HepG2 (cell line): ENCODE measurements at places on chromosomes 13 and 19.

GRCh38 chr19:45156011-45156630, 4.7 kb downstream of the NKPD1 start:
- DNase-seq = no peak

DNA sequence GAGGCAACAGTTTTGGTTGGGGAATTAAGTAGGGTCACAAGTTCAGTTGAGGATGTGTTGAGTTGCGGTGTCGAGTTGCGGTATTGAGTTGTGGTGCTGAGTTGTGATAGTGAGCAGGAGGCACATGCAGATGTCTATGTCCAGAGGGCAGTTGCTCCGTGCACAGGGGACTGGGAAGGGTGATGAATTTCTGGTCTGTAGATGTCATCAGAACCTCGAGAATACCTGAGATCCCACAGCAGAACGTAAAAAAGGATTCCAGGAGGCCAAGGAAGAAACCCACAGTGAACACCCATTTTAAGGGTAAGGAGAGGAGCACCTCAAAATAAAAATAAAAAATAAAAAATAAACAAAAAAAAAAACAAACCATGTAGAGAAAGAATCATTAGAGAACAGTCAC, 354.4 kb upstream of the ARGLU1 start:
- DNase-seq = no peak

- no peak for DNase-seq
These were observed 7.9 kb upstream of the FCGBP start for GRCh38 chr19:39942366-39942730.

DNA sequence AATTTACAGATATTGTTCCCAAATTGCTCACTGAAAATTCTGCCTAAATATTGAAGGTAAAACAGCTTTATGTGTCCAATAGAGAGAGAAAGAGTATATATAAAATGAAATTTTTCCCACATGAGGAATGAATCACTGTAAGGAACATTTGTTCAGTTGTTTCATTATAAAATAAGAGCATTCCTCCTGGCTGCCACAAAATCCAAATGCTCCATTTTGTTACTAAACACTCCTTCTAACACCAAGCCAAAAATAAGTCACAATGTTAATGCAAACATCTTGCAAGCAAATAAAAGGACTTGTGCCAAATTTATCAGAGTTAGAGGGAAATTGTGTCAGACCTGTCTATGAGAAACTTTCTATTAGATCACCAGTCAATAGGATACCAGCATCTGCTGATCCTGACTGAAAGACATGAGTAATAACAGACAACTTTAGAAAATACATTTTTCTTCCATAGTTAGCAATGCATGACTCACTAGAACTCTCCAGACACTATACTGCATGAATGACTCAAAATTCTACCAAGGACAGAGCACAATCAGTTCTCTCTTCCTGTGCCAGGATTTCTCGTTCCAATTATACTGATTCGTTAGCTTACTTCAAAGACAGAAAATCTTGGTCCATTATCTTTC, 83.5 kb upstream of the FNDC3A start:
- DNase-seq = peak; percentile 14

- no peak for DNase-seq
These were observed 333.4 kb downstream of the KCTD12 start for GRCh38 chr13:76552807-76553206.

- no peak for DNase-seq
These were observed 6.2 kb downstream of the FOXO1 start for GRCh38 chr13:40660141-40660664.

DNA sequence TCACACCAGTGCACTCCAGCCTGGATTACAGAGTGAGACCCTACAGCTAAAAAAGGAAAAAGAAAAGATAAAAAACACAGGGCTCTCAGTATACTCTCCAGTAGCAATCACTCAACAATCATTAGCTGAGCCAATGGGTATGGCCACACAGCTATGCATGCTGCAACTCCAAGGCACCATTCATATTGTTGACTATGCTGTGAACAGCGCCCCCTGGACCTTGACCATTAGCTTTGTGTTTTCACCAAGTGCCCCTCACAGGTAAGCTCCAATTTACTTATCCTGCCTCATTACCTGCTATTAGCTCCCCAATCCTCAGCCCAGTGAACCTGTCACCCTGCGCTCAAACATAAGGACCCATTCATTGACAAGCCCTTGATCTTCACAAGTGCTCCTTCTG, 35.8 kb downstream of the ZIC5 start:
- no peak for DNase-seq

- peak; percentile 88 for DNase-seq
These were observed 5.3 kb downstream of the DENND1C start for GRCh38 chr19:6476155-6476895.

GRCh38 chr19:46979126-46980105, 40.2 kb upstream of the NPAS1 start:
- DNase-seq = no peak

DNA sequence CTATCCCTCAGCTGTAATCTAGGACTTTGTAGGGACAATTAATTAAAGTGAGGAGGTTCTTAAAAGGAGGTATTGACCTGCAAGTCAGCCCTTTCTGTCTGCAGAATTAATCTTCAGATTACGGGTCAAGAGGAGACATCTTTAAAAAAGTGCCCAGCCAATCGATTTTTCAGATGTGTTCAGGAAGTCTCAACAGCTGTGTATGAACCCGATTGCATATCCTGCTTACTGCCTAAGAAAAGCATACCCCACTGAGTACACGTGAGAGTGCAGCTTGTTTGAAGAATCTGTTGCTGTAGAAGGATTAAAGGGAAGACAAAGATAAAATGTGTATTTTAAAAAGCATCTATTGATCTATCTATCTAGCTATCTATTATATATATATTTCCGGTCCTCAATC, 1194.5 kb downstream of the UQCRFS1 start:
- DNase-seq = no peak

DNA sequence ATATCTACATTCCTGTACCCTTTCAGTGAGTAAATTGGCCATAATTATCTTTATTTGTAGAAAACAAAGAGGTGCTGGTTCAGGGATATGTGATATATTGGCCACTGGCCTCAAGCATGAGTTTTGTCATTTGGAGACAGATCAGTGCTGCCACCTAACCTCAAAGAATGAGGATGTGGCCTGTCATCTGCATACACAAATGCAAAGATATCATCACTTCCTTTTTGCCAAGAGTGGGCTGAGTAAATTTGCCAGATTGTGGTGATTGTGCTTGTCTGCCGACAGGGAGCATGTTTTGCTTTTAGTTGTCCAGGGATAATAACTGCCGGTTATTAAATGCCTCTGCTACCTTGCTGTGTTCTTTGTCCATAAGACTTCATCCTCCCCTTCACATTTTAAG, 44.2 kb downstream of the WASF3 start:
- DNase-seq = no peak

GRCh38 chr19:31938675-31939074, 406.7 kb upstream of the ZNF507 start:
- no peak for DNase-seq

- no peak for DNase-seq
These were observed 457.4 kb downstream of the DIAPH3 start for GRCh38 chr13:59706101-59706976.
